ENCODE measurements at places on chromosomes 1 and 21. TPM values are rescaled to one million over a fixed set of nuclear protein-coding genes. Genes with fewer than 3 reads are reported as not detected.
A peak's percentile ranks its signal among the peaks of the same experiment; 100 is the strongest.

- H3K4me3 ChIP-seq, result no peak overlapping the region
- no peak for DNase-seq
Measured at GRCh38 chr21:30447056-30447455, 7.0 kb downstream of the KRTAP15-1 start.

DNA sequence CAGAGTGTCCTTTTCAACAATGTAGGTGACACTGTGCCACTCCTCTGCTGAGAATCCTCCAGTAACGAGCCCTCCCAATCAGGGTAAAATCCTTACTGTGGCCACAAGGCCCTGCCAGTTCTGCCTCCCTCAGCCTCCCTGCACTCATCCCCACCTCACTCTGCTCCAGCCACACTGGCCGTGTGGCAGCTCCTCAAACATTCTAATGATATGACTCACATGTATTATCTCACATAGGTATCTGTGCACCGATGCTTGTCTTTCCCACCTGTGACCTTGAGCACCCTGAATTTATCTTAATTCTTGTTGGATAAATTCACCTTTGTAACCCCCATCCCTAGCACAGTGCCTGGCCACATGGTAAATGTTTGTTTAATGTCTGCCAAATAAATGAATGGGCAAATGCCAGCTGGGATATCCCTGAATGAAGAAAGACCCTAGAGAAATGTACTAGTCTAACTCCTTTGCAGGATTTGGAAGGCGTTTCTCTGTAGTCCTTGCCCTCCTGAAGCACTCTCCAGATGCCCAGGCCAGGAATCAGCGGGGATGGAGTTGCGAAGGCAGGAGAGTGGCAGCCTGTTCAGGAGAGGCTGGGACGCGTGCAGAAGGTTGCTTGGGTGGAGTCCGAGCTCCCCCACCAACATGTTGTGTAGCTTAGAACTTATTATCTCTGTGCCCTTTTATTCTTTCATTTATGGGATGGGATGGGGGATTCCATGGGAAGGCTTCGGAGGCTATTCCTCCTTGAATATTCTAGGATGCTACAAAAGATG is 106.0 kb downstream of the TMEM53 start:
- no peaks in the 10 kb centered on the region for H3K4me1 ChIP-seq
- H3K27me3 ChIP-seq, result peaks cover 2% of the 10 kb centered on the region
- H3K36me3 ChIP-seq, result no peaks in the 10 kb centered on the region
- no peak overlapping the region for H3K4me3 ChIP-seq

DNA sequence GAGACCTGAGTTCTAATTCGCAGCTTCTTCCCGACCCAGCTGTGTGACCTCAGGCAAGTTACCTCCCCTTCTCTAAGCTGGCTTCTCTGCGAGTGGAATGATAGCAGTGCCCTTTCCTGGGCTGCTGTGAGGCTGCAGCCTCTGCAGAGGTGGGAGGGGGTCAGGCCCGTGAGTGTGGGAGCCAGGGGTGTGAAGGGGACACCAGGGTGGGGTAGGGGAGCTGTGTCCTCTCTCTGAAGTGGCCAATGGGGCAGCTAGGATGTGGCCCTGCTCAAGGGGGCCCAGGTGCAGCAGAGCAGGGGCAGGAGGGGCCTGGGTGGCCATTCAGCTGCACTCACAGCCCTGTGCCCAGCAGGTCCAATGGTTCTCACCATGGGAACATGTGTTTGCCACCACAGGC is 24.5 kb downstream of the DMRTB1 start:
- no peak overlapping the region for H3K27ac ChIP-seq
- DNase-seq, result no peak
- H3K27me3 ChIP-seq, result peaks cover 7% of the 10 kb centered on the region
- no peaks in the 10 kb centered on the region for H3K36me3 ChIP-seq
- H3K4me1 ChIP-seq, result no peaks in the 10 kb centered on the region

DNA sequence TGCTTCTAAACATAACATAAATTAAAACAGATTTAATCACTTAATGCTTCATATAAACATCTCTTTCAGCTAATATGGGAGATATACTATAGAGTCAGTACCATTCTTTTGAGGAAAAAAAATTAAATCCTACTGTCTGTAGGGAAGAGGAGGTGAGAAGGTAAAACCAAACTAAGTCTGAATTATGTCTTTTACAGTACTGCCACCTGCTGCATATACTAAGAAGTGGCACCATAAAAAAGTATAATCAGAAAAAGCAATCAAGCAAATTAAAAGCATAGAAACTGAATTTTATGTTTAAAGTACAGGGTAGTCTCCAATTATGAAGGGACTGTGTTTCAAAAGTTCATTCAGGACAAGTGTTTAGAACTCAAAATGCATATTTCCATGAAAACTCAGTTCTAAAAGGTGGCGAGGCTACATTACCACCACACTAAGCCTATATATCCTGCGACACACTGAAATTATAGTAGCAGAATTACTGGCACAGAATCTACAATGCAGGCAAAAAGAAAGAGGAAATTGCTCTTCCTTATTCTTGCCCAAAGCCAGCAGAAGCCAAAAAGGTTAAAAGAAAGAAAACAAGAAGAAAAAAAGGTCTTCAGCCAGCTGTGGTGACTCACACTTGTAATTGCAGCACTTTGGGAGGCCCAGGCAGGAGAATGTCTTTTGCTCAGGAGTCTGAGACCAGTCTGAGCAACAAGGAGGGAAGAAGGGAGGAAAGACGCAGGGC is 9.0 kb downstream of the NSL1 start:
- DNase-seq, result no peak
- no peaks in the 10 kb centered on the region for H3K4me1 ChIP-seq
- H3K36me3 ChIP-seq, result no peaks in the 10 kb centered on the region
- no peaks in the 10 kb centered on the region for H3K27me3 ChIP-seq
- no peak overlapping the region for H3K4me3 ChIP-seq

DNA sequence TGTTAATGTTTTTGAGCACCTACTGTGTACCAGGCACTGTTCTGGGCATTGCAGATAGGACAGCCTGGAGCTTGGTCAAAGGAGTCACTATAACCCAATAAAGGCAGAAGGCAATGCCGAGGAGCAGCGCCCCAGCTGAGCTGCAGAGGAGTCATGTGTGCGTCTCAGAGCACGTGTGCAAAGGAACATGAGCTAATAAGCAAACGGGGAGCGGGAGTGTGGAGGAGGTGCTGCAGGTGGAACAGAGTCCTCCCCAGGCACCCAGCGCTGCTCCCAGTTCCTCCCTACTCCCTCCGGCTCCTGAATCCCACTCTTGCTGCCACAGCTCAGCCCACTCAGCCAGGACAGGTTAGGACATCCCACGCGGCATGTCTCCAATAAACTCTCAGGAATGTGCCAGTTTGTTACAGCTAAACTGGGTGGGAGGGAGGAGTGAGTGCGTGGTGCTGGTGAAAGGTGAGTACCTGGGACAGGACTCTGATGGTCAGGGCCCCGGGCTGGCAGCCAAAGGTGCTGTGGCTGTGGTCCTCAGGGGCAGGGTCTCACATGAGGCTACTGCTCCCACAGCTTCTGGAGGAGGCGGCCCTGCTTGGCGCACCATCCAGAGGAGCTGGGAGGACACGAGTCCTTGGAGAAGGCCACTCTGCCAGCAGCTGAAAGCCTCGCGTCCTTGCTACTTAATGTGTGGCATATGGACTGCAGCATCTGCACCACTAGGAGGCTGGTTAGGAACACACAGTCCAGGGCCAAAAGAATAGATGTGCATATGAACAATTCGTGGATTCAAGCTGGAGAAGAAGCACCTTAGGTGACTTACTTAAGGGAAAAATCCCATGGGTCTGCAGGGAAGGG is 52.3 kb downstream of the GRIK3 start:
- H3K4me3 ChIP-seq, result no peak overlapping the region
- no peaks in the 10 kb centered on the region for H3K4me1 ChIP-seq
- H3K27ac ChIP-seq, result no peak overlapping the region
- H3K36me3 ChIP-seq, result no peaks in the 10 kb centered on the region
- no peaks in the 10 kb centered on the region for H3K27me3 ChIP-seq

- no peak overlapping the region for H3K27ac ChIP-seq
- H3K36me3 ChIP-seq, result no peaks in the 10 kb centered on the region
- H3K4me1 ChIP-seq, result no peaks in the 10 kb centered on the region
- no peak overlapping the region for H3K4me3 ChIP-seq
- no peaks in the 10 kb centered on the region for H3K27me3 ChIP-seq
Measured at GRCh38 chr21:43835050-43835449, 30.0 kb upstream of the AGPAT3 start.

DNA sequence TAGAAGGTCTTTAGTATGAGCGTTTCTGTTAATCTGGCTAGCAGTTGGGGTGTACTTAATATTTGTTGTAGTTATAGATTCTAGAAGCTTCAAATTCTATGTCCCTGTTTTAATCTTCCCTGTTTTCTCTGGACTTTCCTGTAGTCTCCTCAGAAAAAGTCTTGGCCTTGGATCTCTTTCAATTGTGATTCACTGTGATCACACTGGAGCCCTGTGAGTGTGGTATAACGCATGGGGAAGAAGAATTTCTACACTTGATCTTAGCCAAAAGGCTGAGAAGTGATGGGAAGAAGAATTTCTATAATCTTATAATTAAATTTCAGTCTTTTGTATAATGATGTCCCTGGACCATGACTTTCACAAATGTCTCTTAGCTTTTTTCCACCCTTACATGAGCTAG is 36.7 kb upstream of the COP1 start:
- DNase-seq, result no peak
- H3K4me3 ChIP-seq, result no peak overlapping the region
- H3K27ac ChIP-seq, result no peak overlapping the region
- no peaks in the 10 kb centered on the region for H3K36me3 ChIP-seq

- no peaks in the 10 kb centered on the region for H3K4me1 ChIP-seq
- peak overlapping the region; percentile 78 for H3K27ac ChIP-seq
- no peak overlapping the region for H3K4me3 ChIP-seq
- H3K36me3 ChIP-seq, result peaks cover 2% of the 10 kb centered on the region
- H3K27me3 ChIP-seq, result no peaks in the 10 kb centered on the region
Measured at GRCh38 chr1:30738040-30738714, 14.8 kb upstream of the MATN1 start.

GRCh38 chr1:50471967-50472366 is 48.7 kb upstream of the DMRTA2 start:
- H3K27ac ChIP-seq, result no peak overlapping the region
- no peak overlapping the region for H3K4me3 ChIP-seq
- H3K27me3 ChIP-seq, result no peaks in the 10 kb centered on the region
- H3K36me3 ChIP-seq, result peaks cover 5% of the 10 kb centered on the region

- peaks cover 9% of the 10 kb centered on the region for H3K4me1 ChIP-seq
- no peak overlapping the region for H3K27ac ChIP-seq
- DNase-seq, result peak; percentile 86
- peaks cover 32% of the 10 kb centered on the region for H3K27me3 ChIP-seq
- H3K36me3 ChIP-seq, result no peaks in the 10 kb centered on the region
Measured at GRCh38 chr1:54996359-54996868, 2.3 kb upstream of the BSND start.

DNA sequence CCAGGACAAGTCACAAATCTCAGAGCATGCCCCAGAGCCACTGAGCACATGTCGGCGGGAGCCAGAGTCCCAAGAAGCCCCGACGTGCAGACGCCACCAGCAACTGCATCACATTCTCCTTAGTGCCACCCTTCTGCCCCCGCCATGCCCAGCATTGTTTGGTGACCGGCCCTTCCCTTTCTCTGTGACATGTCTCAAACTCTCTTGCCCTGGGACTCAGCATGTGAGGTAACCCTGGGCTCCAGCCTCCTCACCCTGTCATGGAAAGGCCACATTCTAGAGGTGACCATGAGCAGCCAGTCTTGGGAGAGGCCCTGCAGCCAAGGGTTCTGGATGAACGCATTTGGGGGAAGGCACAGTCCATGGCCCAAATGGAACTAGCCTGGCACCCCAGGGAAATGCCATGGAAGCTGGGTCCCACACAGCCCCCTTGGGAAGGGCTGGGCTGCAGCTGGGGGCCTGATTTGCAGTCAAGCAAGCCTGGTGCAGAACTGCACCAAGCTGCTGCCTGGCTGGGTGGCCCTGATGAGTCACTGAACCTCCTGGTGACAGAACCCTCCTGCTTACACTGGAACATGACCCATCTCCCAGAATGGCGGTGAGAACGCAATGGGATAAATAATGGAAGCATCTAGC is 94.4 kb downstream of the ITPKB start:
- no peaks in the 10 kb centered on the region for H3K36me3 ChIP-seq
- no peak for DNase-seq
- H3K27me3 ChIP-seq, result no peaks in the 10 kb centered on the region
- H3K4me1 ChIP-seq, result peaks cover 11% of the 10 kb centered on the region
- no peak overlapping the region for H3K4me3 ChIP-seq

DNA sequence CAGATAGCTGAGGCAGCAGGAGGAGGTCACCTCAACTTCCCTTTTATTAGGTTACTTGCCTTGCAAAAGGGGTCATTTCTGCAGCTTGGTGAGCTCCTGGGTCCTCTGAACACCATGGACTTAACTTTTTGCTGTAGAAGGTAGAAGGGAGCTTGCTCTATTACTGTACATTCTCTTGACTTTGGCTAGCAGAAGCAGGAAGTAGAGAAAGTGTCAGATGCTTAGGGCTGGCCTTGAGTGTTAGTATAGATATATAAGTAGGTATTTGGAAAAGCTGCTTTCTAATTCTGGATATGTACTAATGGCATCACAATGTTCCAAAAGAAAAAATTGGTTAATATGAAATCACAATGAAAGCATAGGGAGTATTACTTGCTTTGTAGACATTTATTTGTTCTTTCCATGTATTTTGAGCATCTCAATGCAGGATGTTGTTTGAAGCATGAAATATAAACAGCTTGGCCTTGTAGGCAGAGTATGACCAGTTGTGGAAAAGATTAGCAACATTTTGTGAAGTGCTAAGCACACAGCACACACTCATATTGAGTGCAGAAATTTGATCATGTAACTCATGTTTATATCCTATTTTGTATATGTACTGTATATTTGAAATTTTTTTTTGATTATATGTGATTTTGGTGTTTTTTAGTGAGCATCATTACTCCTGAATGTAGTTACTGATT is 108.8 kb downstream of the DYRK1A start:
- no peaks in the 10 kb centered on the region for H3K4me1 ChIP-seq
- no peaks in the 10 kb centered on the region for H3K27me3 ChIP-seq
- H3K27ac ChIP-seq, result peak overlapping the region; percentile 42

- H3K27ac ChIP-seq, result no peak overlapping the region
- no peaks in the 10 kb centered on the region for H3K36me3 ChIP-seq
- no peaks in the 10 kb centered on the region for H3K27me3 ChIP-seq
- H3K4me1 ChIP-seq, result peaks cover 2% of the 10 kb centered on the region
Measured at GRCh38 chr1:185488808-185489207, 171.8 kb upstream of the IVNS1ABP start.

Gene EYA3
- polyA plus RNA-seq, result 3.2 TPM

Gene GBP6
- not detected for polyA plus RNA-seq

Gene HPDL
- polyA plus RNA-seq, result 1.1 TPM

Gene CRNN
- polyA plus RNA-seq, result 2.2 TPM

Gene MAP3K21
- 11.9 TPM for polyA plus RNA-seq

Measured in small intestine (tissue), 16 donors.